ENCODE measurements at places on chromosomes 5 and 9. TPM values are rescaled to one million over a fixed set of nuclear protein-coding genes. Genes with fewer than 3 reads are reported as not detected.

- DNase-seq, result no peak
Observed at GRCh38 chr5:180675036-180675635, 25.7 kb upstream of the FLT4 start.

- DNase-seq, result peak; percentile 82
Observed at GRCh38 chr9:123069010-123069481, 35.6 kb downstream of the GPR21 start.

The NDST1 gene
- total RNA-seq, result 142 TPM

The C5 gene
- total RNA-seq, result 2.7 TPM

Data from MG63 (cell line).